ENCODE measurements at places on chromosomes 5 and 9. TPM values are rescaled to one million over a fixed set of nuclear protein-coding genes. Genes with fewer than 3 reads are reported as not detected.

The PCDHGA12 gene
- polyA plus RNA-seq = 0.01 TPM

DNA sequence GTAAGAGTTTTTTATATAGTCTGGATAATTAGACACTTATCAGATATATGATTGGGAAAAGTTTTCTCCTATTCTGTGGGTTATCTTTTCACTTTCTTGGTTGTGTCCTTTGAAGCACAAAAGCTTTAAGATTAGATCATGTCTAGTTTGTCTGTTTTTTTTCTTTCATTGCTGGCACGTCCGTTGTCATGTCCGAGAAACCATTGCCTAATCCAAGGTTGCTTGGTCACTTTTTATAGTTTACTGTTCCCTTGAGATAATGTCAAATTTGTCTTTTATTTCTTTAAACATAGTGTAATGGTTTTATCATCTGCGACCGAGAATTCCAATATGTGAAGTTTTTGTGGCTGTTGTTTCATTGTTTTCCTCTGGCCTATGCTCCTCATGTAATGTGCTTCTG, 28.8 kb downstream of the GARNL3 start:
- H3K36me3 ChIP-seq = no peaks in the 10 kb centered on the region
- no peak for DNase-seq
- no peaks in the 10 kb centered on the region for H3K27me3 ChIP-seq
- H3K27ac ChIP-seq = no peak overlapping the region

GRCh38 chr9:79559495-79560181, 12.1 kb upstream of the TLE4 start:
- H3K27ac ChIP-seq = no peak overlapping the region
- no peaks in the 10 kb centered on the region for H3K36me3 ChIP-seq
- no peak for DNase-seq

DNA sequence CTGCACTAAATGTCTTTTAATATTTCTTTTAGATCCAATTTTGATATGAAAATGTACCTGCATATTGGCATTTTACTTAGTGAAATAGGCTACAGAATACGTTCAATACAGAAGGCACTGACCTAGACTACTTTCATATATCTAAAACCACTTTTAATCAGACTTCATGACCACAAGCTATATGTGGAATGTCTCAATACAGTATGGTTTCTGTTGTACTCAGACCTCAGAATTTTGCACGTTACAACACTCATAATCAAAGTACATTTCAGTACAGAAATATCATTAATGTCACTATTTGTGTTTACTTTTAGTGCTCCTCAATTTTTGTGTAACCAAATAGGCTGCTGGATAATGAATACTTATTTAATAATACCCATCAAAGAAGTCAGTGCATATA, 74.8 kb downstream of the MEF2C start:
- H3K36me3 ChIP-seq = peaks cover 27% of the 10 kb centered on the region
- no peak overlapping the region for H3K27ac ChIP-seq
- DNase-seq = no peak
- no peak overlapping the region for H3K4me3 ChIP-seq
- H3K27me3 ChIP-seq = no peaks in the 10 kb centered on the region
- H3K4me1 ChIP-seq = peaks cover 7% of the 10 kb centered on the region

The C5orf34 gene
- polyA plus RNA-seq = 0.17 TPM

- H3K4me1 ChIP-seq = peaks cover 35% of the 10 kb centered on the region
- no peak overlapping the region for H3K27ac ChIP-seq
- no peak for DNase-seq
- H3K27me3 ChIP-seq = peaks cover 14% of the 10 kb centered on the region
Measured at GRCh38 chr9:130448035-130448624, 3.4 kb downstream of the ASS1 start.

DNA sequence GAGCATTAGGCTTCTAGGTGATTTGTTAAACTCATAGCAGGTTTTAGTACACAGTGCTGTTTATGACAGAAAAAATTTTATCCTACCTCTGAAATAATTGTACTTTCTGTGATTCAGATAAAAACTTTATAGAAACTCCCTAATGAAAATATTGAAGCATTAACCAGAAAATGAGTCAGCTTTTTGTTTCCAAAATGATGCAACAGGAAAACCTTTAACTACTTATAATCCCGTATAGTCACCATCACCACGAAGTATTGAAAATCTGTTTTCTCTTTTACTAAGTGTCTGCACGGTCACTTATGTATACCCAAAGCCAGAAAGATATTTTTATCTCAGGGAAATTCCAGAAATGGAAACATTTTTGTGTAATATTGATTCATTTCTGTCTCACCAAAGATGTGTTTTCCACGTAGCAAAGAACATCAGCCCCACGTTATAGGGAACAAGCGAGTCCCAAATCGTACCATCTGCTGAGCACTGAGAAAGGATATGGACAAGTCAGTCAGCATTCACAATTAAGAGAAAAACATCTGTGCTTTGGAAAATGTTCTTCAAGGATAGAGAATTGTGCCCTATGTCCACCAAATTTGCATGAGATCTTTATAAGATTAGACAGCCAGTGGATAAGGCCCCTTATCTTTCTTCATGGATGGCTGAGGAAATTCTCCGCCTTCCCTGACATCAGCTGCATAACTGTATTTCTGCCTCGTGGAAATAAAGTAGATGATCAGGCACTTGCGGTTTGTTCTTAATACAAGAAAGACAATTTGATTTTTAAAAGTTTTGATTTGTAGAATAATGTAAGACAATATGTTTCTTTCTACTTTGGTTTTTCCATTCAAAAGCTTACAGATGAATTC, 41.9 kb downstream of the TNFAIP8 start:
- peaks cover 11% of the 10 kb centered on the region for H3K36me3 ChIP-seq
- H3K27me3 ChIP-seq = no peaks in the 10 kb centered on the region
- H3K27ac ChIP-seq = no peak overlapping the region
- peak; percentile 80 for DNase-seq
- peaks cover 28% of the 10 kb centered on the region for H3K4me1 ChIP-seq
- peak overlapping the region; percentile 68 for H3K4me3 ChIP-seq

- no peak overlapping the region for H3K27ac ChIP-seq
- peaks cover 6% of the 10 kb centered on the region for H3K27me3 ChIP-seq
- no peak overlapping the region for H3K4me3 ChIP-seq
- H3K4me1 ChIP-seq = peaks cover 1% of the 10 kb centered on the region
- no peaks in the 10 kb centered on the region for H3K36me3 ChIP-seq
Measured at GRCh38 chr5:132221781-132222648, 5.6 kb downstream of the P4HA2 start.

- peaks cover 73% of the 10 kb centered on the region for H3K36me3 ChIP-seq
- H3K4me3 ChIP-seq = no peak overlapping the region
- H3K4me1 ChIP-seq = peaks cover 32% of the 10 kb centered on the region
- no peaks in the 10 kb centered on the region for H3K27me3 ChIP-seq
- DNase-seq = no peak
Measured at GRCh38 chr5:1474183-1474839, 29.1 kb upstream of the SLC6A3 start.

DNA sequence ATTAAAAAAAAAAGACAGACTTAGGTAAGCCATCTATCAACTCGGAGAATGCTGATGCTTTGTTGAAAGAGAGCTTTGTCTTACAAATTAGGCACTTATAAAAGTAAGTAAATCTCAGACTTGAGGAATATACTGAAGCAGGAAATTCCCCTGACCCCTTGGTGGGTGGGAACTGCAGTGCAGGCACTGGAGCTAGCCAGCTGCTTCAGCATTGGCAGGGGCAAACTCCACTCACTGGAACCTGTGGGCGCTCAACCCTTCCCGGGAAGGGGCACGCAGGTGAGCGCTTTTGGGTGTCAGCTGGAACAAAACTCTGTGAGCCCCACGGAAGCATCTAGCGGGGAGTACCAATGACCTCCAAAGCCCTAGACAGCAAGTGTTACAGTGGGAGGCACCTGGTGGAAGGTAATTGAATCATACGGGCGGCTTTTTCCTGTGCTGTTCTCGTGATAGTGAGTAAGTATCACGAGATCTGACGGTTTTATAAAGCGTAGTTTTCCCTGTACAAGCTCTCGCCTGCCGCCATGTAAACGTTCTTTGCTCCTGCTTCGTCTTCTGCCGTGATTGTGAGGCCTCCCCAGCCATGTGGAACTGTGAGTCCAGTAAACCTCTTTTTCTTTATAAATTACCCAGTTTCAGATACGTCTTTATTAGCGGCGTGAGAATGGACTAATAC, 628.0 kb upstream of the CDH18 start:
- no peak overlapping the region for H3K4me3 ChIP-seq
- H3K27me3 ChIP-seq = no peaks in the 10 kb centered on the region
- H3K27ac ChIP-seq = no peak overlapping the region
- H3K36me3 ChIP-seq = no peaks in the 10 kb centered on the region
- H3K4me1 ChIP-seq = no peaks in the 10 kb centered on the region
- no peak for DNase-seq

The SRA1 gene
- 97.2 TPM for polyA plus RNA-seq

The SLC6A7 gene
- polyA plus RNA-seq = not detected

DNA sequence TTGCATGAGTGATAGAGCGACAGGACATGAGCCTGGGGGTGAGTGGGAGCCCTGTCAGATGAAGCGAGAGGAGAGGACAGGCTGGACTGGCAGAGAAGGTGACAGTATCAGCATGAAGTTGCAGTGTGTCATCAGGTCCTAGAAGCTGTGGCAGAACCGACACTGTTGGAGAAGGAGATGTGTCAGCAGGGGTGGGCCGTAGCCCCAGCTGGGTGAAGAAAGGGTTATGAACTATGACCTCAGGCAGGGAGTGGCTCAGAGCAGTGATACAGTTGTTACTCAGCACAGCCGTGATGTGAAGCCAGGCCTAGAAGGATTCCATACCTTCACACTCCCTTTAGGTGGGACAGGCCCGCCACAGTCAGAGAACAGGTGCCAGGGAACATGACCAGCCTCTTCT, 7.6 kb downstream of the PCYOX1L start:
- peaks cover 7% of the 10 kb centered on the region for H3K4me1 ChIP-seq
- H3K27ac ChIP-seq = no peak overlapping the region
- DNase-seq = no peak
- no peaks in the 10 kb centered on the region for H3K27me3 ChIP-seq
- H3K4me3 ChIP-seq = no peak overlapping the region
- peaks cover 6% of the 10 kb centered on the region for H3K36me3 ChIP-seq

The PCA3 gene
- polyA plus RNA-seq = not detected

The LPCAT1 gene
- 38.9 TPM for polyA plus RNA-seq

DNA sequence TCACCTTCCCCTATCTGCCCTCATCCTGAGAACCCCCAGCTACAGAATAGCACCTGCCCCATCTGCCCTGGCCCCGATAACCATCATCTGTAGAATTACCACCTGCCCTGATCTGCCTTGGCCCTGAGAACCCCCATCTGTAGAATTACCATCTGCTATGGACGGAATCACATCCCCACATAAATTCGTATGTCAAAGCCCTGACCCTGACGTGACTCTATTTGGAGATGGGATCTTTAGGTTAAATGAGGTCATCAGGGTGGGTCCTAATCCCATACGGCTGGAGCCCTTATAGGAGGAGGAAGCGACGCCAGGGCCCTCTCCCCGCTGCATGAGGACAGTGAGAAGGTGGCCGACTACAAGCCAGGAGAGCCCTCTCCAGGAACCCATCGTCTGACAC, 32.6 kb downstream of the SARDH start:
- no peak for DNase-seq
- no peaks in the 10 kb centered on the region for H3K36me3 ChIP-seq
- no peak overlapping the region for H3K4me3 ChIP-seq

DNA sequence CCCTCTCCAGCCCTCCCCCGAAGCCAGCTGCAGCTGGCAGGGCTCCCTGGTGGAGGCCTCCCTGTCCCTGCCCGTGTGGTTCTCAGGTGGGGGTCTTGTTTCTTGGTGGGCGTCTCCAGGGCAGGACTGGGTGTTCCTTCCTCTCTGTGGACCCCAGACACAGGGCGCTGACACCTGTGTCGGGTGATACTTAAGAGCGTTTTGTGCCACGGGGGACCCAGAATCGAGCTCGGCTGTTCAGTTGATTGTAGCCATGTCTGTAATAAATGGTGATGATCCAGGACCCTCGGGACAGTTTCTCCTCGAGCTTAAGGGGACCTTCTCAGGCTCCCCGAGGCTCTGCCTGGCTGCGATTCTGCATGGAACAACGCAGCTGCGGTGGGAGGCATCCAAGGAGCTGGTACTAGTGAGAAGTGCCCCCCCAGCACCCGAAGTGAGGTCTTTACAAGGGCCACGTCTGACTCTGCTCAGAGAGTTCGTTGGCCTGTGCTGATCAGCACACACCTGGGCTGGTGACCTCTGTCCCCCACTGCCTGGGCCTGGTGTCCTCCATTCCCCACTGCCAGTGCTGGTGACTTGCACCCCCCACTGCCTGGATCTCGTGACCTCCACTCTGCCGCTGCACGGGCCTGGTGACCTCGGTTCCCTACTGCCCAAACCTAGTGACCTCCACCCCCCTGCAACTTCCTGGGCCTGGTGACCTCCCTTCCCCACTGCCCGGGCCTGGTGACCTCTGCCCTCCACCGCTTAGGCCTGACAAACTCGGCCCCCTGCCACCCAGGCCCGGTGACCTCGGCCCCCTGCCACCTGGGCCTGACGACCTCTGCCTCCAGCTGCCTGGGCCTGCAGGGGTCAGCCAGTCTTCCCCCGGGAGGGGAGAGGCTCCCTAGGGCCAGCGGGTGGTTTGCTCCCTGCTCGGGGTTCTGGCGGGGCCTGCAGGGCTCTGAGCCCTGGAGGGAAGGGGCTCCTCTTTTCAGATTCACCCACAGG, 36.0 kb downstream of the NDUFS6 start:
- DNase-seq = no peak
- H3K4me1 ChIP-seq = no peaks in the 10 kb centered on the region
- no peak overlapping the region for H3K27ac ChIP-seq
- H3K36me3 ChIP-seq = no peaks in the 10 kb centered on the region
- H3K4me3 ChIP-seq = no peak overlapping the region

DNA sequence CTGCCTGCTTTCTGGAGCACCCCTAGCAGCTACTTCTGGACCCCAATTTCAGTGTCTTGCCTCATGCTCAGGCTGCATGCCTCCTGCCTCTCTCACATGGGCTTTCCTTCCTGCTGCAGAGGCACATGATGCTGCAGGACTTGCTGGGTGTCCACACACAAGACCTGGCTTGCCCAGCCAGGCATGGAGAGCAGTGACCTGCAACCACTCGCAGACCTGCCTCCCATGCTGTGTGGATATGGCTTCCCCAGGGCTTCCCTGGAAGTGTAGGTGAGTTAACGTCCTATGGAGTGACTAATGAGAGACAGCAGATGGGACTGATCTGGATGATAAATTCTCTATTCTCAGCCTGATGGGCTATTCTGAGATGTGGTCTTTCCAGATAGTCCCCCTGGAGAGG, 53.2 kb upstream of the SMIM32 start:
- no peak for DNase-seq
- H3K4me3 ChIP-seq = no peak overlapping the region
- H3K36me3 ChIP-seq = no peaks in the 10 kb centered on the region
- H3K4me1 ChIP-seq = no peaks in the 10 kb centered on the region

The SLC36A2 gene
- not detected for polyA plus RNA-seq
